ENCODE measurements at places on chromosomes 4 and X. TPM values are rescaled to one million over a fixed set of nuclear protein-coding genes. Genes with fewer than 3 reads are reported as not detected.

SPP1 gene
- not detected for total RNA-seq

PAGE2B gene
- total RNA-seq: not detected

DAPP1 gene
- total RNA-seq: not detected

TBC1D8B gene
- total RNA-seq: 2.4 TPM

MTNR1A gene
- not detected for total RNA-seq

ASB12 gene
- not detected for total RNA-seq

DGAT2L6 gene
- not detected for total RNA-seq

INTS6L gene
- 0.63 TPM for total RNA-seq

NXF3 gene
- total RNA-seq: not detected

FAM193A gene
- 8.0 TPM for total RNA-seq

FLNA gene
- 1,161 TPM for total RNA-seq

MAGEA10 gene
- total RNA-seq: not detected

SPATA18 gene
- total RNA-seq: 1.9 TPM

MGARP gene
- under 0.01 TPM for total RNA-seq

MAGED4 gene
- 33.4 TPM for total RNA-seq

GLOD5 gene
- not detected for total RNA-seq

SUPT20HL1 gene
- not detected for total RNA-seq

CLIC2 gene
- total RNA-seq: 11.2 TPM

SLC10A6 gene
- 0.26 TPM for total RNA-seq

TCP11X2 gene
- total RNA-seq: not detected

RASGEF1B gene
- under 0.01 TPM for total RNA-seq

NDST4 gene
- not detected for total RNA-seq

GPC3 gene
- total RNA-seq: not detected

NEUROG2 gene
- total RNA-seq: not detected

Measured in dermis microvascular lymphatic vessel endothelial cell (primary cell).